ENCODE measurements at places on chromosomes 4 and X.

DNA sequence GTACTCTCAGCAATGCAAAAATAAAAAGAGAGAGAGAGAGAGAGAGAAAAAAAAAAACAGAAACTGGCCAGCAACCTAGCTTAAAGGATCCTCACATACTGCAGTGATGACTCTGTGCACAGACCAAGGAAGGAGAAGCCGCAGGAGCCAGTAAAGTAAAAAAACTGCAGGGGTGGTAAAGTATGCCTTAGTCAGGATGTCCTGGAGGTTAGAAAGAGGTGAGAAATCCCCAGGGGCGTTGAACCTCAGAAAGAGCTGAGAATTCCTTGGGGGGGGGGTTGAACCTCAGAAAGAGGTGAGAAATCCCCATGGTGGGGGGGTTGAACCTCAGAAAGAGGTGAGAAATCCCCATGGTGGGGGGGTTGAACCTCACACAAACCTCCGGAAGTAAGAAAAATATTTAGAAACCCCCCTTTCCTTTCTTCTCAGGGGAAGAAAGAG lies 48.0 kb downstream of the MAGEA9 start:
- DNase-seq, result no peak

DNA sequence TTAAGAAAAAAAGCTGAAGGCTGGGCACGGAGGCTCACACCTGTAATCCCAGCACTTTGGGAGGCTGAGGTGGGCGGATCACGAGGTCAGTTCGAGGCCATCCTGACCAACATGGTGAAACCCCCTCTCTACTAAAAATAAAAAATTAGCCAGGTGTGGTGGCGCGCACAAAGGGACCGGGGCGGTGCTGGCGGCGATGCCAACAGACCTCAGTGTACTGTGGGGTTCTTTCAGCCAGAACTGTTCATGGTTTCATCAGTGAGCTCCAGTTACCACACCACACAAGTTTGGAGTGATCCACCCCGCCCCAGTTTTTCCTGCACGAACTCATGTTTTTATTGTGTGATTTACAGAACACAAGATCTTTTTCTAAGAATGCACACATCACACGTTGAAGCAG lies 21.2 kb upstream of the IRAK1 start:
- DNase-seq, result no peak

GRCh38 chrX:2370456-2370855 lies 130.3 kb downstream of the DHRSX start:
- no peak for DNase-seq

- no peak for DNase-seq
Observed at GRCh38 chr4:70743731-70744130, 22.0 kb downstream of the RUFY3 start.

DNA sequence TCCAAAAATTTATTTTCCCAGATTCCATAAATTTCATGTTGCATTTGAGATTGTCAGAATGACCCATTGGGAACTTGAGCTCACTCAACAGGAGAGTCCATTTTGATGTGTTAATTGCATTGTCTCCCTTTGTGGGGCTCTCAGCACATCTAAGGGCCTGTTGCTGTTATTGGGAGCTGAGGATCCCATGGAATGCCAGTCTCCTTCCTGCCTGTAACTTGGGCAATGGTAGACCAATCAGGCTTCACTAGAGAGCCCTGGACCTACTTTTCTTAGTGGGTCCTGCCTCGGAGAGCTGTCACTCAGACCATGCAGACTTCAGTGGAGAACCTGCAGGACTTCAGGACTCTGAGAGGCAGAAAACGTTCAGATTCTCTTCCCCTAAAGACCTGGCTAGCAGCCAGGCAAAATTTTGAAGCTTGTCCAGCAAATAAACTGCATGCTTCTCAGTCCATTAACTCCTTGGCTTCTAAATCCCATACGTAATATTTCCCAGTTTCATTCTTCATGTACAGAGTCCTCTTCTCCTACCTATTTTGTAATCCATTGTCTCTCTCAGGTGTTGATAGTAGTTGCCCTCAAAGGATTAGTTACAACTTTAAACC lies 25.1 kb downstream of the OCRL start:
- no peak for DNase-seq

GRCh38 chr4:73762409-73762808 lies 22.0 kb downstream of the CXCL8 start:
- no peak for DNase-seq

DNA sequence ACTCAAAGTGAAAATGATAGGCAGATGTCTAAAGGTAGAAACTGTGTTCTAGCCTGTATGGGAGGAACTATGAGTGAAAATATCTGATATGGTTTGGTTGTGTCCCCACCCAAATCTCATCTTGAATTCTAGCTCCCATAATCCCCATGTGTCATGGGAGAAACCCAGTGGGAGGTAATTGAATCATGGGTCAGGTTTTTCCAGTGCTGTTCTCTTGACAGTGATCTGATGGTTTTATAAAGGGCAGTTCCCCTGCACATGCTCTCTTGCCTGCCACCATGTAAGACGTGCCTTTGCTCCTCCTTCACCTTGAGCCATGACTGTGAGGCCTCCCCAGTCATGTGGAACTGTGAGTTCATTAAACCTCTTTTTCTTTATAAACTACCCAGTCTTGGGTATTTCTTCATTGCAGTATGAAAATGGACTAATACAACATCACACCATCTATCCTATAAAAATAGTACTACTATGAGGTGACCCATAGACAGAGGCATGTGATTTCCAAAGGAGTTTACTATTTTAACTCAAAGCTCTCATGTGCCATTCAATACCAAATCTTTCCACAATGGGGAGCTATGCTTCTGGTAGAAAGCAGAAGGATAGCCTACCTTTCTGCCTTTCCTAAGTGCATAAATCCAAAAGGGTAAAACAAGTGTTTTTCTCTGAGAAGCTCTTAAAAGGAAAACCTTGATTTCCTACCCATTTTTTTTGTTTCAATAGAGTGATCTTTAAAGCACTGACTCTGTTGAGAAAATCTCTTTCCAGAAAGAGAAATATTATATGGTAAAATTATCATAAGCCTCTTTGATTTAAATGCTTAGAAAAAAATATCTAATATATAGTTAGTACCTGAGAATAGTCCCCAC lies 38.8 kb downstream of the SEC31A start:
- no peak for DNase-seq

DNA sequence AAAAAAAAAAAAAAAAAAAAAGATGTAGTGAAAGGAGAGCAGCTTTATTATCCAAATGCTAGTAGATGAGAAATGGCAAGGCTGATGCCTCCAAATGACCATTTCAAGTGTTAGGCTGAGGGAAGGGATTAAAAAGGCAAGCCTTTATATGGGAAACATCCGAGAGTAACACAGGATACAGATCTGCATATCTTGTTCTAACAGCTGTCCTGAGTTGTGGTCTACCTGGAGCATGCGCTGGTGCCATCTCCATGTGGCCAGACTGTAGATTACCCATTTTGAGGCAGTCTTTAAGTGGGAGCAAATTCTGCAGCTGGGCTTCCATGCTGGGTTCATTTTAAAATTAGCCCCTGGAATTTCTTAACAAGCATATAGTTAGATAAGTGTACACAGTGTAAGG lies 26.0 kb upstream of the ELF2 start:
- no peak for DNase-seq

- no peak for DNase-seq
Observed at GRCh38 chr4:2667428-2667827, 88.7 kb downstream of the TNIP2 start.

- DNase-seq, result no peak
Observed at GRCh38 chr4:181890031-181890430, 353.2 kb upstream of the TENM3 start.

- DNase-seq, result no peak
Observed at GRCh38 chr4:52249581-52249980, 198.5 kb downstream of the SPATA18 start.

DNA sequence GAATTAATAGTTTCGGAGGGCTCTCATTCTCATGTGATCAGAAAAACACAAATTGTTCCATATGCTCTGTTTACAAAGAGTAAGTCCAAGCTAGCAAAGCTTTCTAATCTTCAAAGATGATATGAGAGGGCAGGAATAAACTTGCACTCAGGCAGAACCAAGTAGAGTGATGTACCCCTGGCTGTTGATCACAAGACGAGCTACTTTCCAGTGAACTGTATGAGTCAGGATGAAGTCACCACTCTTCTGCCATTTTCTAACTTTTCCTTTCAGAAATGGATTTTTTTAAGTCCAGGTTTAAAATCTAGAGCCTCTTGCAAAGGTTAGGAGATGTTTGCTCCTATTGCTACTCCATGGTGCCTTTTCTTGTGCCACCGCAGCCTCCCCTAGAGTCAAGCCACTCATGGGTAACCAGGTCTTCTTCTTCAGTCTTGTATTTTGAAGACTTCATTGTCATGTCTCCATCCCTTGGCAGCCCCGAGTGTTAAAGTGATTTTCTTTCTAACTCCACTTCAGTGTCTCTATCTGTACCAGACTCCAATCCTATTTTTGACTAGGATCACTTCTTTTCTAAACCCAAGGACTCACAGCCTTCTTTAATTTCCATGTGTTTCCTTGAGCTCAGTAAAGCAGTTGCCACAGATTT lies 171.9 kb upstream of the GALNT7 start:
- no peak for DNase-seq

GRCh38 chr4:16079046-16079445 lies 4.8 kb downstream of the PROM1 start:
- DNase-seq, result no peak

DNA sequence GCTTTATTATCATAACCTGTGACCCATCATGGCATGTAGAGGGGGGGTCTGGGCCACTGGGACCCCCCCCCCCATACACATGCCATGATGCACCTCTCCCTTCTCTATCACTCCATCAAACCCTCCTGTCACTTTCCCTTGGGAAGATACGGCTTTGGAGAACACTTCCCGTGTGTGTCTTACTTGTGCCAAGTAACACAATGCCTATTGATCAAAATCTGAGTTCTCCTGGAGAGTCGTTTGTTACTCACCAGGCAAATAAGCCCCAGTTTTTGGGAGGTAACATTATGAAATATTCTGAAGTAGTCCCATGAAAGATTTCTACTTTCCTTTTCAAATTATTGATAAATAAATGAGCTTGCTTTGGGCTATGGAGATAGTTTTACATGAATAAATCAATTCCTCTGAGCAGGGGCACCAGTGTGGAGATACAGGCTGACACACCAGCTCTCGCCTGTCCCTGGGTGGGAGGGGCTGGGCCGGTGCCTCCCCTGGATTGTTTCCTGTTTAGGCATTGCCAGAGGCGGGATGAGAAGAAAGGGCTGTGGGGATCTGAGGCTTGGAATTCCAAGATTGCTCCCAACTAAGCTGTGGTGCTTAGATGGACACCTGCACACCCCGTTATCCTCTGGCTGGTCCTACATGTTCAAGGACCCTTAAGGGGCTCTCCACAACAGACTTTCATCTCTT lies 63.2 kb upstream of the WWC2 start:
- no peak for DNase-seq

DNA sequence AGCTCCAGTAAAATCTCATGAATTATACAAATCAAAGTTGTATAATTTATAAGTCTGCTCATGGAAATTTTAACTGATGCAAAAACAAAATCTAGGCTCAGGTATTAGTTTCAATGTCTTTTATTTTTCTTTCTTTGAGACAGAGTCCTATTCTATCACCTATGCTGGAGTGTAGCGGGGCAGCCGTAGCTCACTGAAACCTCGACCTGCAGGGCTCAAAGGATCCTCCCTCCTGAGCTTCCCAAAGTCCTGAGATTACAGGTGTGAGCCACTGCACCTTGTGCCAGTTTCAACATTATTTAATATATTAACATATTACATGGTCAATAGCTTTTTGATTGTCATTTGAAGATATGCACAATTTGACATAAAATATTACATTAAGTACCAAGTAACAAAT lies 678.7 kb downstream of the ARAP2 start:
- no peak for DNase-seq

Data from activated T-helper 1 cell treated with Interleukin-2 at 50 U/mL for 16 hours (primary cell).